Inflammatory macrophage treated with lipopolysaccharide for 4 hours (primary cell): ENCODE measurements at places on chromosomes 1 and 21.

DNA sequence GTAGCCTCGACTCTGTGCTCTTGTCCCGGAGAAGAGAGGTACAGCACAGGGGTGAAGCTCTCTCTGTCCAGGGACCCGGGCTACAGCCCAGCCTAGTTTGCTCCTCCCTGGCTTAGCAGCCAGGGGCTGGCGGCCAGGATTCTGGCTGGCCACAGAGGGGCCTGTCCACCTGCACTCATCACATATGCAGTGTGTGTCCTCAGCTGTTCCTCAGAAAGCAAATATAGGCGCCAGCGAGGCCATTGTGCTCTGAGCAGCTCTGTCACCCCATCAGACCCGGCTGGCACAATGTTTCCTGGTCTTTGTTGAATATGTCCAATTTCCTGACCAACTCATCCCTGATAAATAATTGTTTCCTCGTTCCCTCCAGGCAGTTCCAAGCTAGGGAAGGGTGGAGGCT lies 28.5 kb downstream of the KCND3 start:
- DNase-seq: no peak

DNA sequence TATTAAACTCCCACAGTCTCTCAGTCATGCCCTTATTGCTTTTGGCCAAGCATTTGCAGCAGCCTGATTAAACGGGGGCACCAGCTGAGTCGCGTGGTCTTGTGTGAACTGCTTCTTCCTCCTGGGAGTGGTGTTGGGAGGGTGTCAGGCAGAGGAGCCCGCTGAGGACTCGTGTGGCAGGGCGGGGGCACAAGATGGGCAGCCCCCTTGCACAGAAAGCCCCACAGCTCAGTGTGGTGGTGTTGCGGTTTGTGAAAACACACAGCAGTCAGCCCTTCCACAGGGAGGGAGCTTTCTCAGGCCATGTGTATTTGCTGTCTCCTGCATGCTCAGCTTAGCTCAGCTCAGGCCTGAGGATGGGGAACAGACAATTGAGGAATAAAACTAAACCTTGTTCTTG lies 22.4 kb downstream of the PEX14 start:
- no peak for DNase-seq

- no peak for DNase-seq
These were observed 528.9 kb downstream of the OMA1 start for GRCh38 chr1:58017641-58018040.

DNA sequence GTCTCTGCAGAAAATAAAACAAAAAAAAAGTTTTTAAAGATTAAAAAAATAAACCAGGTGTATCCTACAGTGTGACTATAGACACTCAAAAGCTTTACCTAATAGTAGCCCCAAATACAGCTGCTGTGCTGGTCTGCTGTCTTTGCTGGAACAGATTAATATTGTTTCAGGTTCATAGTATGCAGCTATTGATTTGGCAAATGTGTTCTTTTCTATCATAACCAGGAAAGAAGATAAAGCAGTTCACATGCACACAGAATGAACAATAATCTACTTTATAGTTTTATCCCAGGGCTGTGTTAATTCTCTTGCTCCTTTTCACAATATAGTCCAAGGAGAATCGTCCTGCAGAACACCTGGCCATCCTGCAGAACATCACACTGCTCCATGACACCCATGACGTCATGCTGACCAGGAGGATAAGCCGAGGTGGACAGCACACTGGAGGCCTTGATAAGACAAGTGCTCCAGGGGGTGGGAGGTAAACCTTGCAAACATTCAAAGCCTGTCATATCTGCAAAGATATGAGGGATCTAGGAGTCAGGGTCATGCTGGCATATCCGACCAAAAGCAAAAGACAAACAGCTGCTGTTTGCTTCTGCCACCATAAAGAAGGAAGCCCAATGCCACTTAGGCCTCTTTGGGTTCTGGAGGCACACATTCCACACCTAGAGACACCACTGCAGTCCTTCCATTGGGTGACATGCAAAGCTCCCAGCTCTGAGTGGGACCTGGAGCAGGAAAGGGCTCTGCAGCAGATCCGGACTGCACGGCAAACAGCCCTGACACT lies 86.1 kb upstream of the SLC2A1 start:
- DNase-seq: no peak

DNA sequence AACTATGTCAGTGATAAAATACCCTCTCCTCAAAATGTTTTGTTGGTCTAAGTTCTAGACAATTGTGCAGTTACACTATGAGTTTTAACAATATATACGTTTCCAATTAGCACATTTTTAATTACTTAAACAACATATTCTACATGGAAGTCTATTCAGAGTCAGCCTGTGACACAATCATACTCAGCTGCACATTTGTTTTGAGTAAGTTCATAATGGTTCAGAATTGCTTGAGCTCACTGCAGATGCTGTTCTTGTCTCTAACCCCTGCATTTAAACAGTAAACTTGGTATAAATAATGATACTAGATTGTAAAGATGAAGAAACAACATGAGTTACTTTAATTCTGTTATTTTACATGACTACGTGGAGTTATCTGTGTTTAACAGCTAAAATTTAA lies 30.6 kb downstream of the CDKN2C start:
- DNase-seq: no peak

DNA sequence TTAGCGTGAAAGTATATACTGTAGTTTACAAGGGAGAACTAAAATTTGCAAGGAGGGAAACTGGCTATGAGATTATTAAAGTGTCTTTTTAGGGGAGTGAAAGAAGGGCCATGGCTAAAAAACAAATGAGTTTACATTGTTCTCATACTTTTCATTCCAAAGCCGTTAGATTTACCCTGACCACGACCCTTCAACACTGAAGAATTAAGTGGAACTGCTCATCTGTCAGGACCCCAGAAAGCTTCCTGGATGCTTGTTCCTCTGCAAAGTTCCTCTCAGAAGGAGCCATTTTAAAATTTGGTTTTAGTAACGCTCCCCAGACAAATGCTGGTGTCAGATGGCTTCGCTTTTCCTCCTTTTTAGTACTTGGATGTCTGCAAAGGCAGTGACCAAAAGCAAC lies 82.7 kb upstream of the ZBTB18 start:
- DNase-seq: no peak

- no peak for DNase-seq
These were observed 240.1 kb downstream of the NPHP4 start for GRCh38 chr1:5751833-5752745.

DNA sequence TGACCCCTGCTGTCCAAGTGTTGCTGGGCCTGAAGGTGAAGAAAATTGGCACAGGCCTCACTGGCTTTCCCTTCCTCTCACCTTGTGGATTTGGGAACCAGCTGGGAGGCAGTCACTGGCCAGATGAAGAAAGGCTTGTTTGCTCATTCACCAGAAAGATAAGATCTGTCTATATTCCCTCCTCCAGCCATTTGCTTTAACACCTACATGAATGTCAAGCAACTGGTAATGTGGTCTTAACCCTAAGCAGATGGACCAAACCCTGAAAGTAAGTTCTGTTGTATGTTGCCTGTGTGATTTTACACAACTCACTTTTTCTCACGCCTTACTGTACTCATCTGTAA lies 10.3 kb upstream of the SRRM1 start:
- DNase-seq: no peak

- DNase-seq: no peak
These were observed 2.6 kb upstream of the RORC start for GRCh38 chr1:151834239-151834638.
